Motor neuron (in vitro differentiated cells): ENCODE measurements at places on chromosomes 6 and 20.
A peak's percentile ranks its signal among the peaks of the same experiment; 100 is the strongest.

DNA sequence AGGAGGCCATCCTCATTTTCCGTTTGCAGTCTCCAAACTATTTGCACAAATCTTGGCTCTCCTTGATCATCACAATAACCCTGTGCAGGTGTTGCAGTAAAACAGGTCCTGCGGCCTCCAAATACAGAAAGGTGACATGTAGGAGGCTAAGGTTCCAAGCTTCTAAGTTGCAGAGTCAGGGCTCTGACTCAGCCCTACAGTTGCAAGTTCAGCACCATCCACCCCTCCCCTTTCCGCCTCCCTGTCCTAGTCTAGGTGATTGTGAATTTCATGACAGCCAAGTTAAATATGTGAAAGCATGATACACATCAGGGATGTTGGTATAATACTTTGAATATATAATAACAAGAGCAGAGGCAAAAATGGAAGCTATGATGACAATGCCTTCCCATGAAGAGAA, 317.3 kb upstream of the CDH4 start:
- no peak for ATAC-seq

DNA sequence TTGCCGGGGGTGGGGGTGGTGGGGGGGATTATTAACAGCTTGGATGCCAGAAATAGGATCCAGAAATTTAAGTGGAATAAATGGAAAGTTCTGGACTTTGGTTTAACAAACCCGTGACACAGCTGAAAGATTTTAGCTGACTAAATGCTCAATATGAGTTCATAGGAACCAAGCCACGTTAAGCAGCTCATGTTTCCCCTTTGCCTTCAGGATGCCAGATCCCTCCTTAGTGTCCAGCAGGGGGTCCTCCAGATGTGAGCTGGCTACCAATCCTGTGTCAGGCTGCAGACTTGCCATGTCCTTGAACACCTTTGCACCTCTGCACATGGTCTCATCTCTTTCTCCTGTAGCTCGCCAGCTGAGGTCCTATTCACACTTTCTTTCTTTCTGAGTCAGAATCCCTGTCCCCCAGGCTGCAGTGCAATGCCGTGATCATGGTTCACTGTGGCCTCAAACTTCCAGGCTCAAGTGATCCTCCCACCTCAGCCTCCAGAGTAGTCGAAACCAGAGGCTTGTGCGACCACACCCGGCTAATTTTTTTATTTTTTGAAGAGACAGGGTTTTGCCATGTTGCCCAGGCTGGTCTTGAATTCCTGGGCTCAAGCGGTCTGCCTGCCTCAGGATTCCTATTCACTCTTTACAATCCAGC, 133.3 kb upstream of the ARMC2 start:
- ATAC-seq, result no peak

GRCh38 chr6:87698547-87699006, 3.5 kb downstream of the AKIRIN2 start:
- no peak for ATAC-seq

DNA sequence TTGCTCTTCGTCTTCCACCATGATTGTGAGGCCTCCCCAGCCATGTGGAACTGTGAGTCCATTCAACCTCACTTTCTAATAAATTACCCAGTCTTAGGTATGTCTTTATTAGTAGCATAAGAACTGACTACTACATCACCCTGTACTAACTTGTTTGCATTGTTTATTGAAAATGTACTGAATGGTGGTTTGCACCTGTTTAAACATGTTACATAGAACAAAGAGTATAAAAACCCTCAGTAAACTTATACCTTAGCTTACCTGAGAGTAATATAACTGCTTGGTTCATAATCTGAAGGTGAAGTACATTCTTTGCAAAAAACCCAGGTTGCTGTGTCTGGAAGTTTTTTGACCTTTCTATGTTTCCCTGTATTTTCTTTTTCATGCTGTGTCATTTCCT, 777.8 kb downstream of the TBC1D32 start:
- no peak for ATAC-seq

DNA sequence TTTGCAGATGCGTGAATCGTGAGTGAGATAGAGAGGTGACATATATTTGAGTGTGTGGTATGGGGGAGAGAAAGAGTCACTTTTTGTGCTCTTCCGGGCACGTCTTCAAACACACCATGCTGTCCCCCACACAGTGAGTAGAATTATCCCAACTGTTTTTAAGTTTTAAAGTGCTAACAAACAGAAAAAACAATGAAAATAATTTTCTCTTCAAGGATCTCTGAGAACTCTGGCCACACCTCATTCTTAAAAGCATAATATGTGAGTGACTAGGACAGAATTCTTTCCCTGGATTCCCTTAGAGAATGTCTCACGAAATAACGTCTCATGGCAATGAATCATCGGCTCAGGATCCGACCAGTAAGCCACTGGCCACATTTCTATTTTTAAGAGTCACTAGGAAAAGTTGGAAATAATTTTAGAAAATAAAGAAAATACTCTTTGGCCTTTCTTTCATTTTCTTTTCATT, 235.7 kb upstream of the ZNF217 start:
- peak; percentile 22 for ATAC-seq

- ATAC-seq, result no peak
Observed at GRCh38 chr20:53021934-53022333, 49.8 kb downstream of the TSHZ2 start.

GRCh38 chr6:125486881-125487280, 185.1 kb upstream of the HDDC2 start:
- ATAC-seq, result no peak

DNA sequence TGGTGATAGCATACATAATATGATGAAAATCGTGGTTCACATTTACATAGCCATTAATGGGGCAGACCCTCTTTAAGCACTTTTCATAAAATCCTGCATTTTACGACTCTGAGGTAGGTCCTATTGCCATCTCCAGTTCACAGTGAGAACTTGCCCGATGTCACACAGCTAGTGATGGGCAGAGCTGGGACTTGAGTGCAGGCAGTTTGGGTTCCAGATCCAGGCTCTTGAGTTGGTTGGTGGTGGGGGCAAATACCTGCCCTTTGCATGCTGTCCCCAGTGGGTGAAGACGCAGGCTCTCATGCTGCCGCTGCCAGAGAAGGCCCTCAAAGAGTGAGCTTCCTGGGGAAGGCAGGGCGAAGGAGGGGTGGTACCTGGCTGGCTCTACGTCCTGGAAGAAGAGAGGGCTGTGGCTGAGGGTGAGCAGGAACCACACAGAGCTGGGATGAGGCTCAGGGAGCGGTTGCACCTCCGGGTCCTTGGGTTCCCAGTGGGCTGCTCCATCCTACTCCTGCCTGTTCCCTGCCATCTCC, 6.1 kb upstream of the BAK1 start:
- ATAC-seq, result no peak

DNA sequence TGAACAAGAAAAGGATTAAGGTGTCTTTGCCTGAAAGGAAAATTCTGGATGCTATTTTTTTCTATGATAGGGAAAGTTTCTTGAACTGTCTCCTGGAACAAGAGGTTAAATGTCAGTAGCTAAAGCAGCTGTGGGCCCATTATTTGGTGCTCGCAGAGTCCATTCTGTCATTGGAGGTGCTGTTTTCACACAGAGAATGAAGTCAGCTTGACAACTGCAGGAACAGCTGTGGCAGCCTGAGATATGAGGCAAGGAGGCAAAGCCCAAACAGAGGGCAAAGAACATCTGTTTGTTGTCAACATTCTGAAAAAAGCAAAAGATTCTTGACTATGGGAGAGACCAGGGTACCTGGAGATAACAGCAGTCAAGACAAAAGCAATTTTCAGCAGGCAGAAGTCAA, 548.2 kb downstream of the KIF16B start:
- ATAC-seq, result no peak

- peak; percentile 72 for ATAC-seq
Observed at GRCh38 chr6:80523531-80523997, 417.1 kb downstream of the BCKDHB start.
